ENCODE measurements at places on chromosomes 16 and 17.

- DNase-seq: peak; percentile 36
Measured at GRCh38 chr17:31579265-31579664, 187.8 kb downstream of the RAB11FIP4 start.

GRCh38 chr17:879546-880442, 97.6 kb downstream of the MRM3 start:
- DNase-seq: peak; percentile 69

DNA sequence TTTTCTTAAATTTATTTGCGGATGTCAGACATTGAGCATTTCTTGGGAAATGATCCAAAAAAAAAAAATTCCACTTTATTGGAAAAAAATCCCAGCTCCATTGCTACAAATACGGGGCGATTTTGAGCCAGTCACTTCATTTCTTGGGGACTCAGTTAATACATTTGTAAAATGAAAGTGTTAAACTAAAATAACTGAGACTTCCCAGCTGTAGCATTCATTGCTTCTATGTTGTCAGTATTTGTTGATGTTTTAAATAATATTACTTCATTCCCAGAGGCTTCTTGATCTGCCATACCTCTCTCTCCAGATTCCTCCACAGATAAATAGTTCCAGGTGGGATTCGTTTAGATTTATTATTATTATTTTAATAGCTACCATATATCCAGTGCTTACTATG, 77.1 kb upstream of the HS3ST3A1 start:
- no peak for DNase-seq

DNA sequence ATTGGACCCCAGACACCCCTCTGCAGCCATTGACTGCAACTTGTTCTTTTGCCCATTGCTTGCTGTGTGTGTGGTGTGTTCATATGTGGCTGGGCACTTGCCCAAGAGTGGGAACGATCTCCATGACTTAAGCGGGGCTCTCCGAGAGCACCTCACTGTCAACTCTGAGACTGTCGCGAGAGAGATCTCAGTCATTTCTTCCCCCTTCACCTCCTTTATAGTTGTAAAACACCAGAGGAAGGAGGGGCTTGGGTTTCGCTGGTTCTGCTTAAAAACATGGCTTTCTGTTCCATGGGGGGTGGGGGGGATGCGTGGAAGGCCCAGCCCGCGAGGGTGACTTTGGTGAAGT, 7.4 kb downstream of the PHOSPHO1 start:
- no peak for DNase-seq

- DNase-seq: peak; percentile 40
Measured at GRCh38 chr16:79651363-79651762, 50.8 kb upstream of the MAF start.

DNA sequence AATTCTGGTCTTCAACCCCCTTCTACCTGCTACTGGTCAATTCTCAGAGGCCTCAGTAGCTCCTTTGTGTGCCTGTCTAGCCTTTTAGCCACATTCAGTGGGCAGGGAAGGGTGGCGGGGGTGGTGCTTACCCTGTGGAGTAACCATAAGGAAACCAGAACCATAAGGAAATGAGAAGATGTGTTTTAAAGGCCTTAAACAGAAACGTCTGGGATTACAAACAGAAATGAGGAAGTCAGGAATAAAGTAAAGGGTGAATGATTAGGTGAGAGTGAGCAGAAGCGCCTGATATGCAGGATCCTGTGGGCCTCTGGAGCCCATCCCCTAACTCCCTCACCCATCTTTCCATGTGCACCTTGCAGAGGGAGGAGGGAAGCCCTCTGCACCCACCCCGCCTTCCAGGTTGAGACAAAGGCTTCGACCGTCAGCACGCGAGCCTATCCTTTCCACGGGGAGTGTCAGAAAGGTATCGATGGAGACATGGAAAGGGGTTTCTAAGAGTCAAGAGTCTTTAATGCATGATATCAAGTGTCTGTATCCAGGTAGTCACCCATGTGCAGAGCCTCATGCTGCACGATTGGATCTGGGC, 20.4 kb downstream of the KIAA0513 start:
- DNase-seq: no peak

GRCh38 chr16:30840611-30841010, 53.3 kb downstream of the BCL7C start:
- no peak for DNase-seq

DNA sequence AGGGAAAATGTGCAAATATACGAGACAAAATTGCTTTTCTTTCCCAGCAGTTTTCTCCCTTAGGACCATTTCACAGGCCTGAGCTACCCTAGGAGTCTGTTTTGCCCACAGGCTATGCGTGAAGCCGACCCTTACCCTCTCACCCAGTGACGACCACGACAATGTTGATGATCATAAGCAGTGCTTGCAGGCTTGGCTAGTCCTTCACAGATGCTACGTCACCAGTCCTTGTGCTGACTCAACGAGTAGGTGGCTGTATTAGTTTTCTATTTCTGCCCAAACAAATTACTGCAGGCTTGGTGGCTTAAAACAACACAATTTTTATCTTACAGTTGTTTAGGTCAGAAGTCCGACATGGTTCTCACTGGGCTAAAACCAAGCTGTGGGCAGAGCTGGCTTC, 574.6 kb upstream of the HSBP1 start:
- DNase-seq: no peak

GRCh38 chr16:24151482-24151939, 104.6 kb upstream of the CACNG3 start:
- no peak for DNase-seq

DNA sequence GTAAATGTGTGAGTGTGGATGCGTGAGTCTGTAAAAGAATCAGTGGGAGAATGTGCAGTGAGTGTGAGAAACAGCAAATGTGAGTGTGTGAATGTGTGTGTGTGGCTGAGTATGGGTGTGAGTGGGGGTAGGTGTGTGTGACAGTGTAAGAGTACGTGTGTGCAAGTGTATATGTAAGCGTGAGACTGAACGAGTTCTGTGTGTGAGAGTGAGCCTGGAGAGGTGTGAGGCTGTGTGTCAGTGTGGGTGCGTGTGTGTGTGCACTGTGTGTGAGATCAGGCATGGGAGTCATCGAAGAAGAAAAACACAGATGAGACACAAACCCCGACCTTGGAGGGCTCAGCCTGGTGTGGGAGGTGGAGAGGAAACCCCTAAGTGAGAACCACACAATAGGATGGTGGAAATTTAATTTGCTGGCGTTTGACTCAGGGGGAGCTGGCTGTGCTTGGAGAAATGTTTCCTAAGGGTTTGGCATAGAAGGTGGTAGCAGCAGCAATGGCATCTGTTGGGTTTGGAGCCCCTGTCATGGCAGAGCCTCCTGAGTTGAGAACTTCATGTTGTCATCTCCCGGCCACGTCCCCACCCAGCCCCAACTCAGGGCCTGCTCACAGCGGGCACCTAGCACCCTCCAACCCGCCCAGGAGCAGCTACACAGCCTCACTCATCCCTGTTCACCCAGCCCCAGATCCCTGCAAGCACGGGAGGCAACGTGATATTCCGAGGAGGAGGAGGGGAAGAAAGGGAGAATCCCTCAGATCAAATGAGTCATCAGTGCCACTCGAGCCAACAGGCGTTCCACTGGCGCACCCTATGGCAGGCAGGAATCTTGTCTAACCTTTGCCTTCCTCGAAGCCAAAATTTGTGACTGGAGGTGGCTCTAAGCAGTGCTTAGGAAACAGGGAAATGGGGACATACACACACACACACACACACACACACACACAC, 14.3 kb upstream of the NUBP1 start:
- DNase-seq: peak; percentile 29

DNA sequence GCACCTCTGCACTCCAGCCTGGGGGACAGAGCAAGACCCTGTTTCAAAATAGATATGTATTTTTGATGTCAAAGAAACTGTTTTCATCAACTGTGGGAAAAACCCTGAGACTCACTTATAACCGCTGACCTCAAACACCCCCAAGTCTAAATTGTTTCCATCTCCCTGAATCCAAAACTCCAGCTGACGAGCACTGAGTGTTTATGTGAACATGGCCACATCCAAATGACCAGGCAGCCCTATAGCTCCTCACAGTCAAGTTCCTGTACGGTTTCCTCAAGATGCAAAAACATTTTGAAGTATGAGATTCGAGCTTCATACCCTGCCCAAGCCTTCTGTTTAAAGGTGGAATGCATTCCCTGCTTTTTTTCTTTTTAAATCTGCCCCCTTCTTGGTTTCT, 45.3 kb upstream of the ZCCHC14 start:
- no peak for DNase-seq

DNA sequence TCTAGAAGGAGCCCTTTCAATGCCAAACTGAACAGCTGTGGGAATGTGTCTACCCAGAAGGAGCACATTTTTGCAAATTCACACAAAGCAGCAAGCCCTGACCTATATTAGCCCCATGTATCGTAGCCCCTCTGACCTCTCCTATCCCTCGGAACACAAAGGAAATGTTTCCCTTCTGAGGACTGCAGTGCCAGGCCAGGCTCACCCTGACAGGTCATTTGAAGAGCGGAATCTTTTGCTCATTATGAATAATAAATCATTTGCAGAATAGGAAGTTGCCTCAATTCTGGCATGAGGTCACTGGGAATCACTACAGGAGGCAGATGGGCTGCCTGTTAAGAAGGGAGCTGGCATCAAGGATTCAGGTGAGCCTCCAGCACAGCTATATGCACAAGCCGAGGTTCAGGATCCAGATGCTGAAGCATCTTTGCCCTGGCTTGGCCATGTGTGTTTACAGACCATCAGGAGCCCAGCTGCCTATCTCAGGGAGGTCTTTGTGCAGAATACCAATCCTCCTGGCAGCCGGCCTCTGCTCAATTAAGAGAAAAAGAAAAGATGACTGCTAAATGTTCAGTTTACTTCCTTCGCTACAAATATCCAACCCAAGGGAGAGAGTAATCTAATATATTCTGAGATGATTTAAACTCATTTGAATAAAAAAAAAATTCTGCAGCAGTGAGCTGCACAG, 119.4 kb downstream of the USP31 start:
- no peak for DNase-seq

- DNase-seq: no peak
Measured at GRCh38 chr16:5446623-5447240, 349.1 kb upstream of the EEF2KMT start.

- no peak for DNase-seq
Measured at GRCh38 chr16:47254756-47255155, 111.0 kb upstream of the NETO2 start.

DNA sequence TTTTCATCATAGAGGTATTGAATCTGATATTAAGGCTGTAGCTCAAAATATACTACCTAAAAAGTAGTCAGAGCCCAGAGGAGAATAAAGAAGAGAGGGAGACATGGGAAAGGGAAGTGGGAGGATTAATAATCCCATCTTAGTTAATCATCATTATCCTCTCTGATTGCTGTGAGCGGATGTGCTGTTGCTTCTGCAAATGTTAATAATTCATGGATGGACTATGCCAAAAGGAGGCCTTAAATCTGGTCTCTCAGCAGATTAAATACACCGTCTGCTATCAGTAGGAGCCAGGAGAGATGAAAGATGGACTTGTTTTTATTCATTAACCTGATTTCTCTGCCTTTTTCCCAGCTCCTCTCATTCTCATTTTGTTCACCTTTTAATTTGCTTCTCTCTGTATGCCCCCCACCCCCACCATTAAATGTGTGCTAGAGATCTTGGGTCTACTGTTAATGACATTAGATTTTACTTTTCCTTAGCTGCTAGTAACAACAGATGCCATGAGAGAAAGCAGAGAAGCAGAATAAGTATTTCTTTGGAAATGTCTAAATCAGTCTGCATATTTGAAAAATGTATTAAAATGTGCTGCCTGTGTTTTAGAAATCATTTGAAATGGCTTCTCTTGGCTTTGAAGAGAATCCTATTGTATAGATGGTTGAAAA, 44.2 kb downstream of the NUP93 start:
- no peak for DNase-seq

DNA sequence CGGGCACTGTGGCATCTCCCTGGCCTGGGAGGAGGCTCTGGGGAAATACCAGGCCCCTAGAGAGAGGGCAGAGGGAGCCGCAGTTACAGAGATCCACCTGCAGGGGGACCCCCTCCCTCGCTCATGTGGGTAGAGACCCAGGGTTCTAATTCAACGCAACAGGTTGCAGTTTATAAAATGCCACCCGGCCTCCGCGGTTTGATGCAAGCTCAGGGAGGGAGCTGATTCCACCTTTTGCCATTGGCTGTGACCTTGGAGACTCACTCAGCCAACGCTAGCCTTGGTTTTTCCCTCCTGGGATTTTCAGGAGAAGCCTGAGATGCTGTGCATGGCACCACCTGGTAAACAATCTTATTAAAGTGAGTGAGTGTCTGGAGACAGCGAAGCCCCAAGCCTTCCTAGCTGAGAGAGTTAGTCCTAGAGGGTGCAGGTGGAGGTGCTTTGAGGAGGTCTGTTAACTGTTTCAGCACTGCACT, 12.1 kb downstream of the TTLL6 start:
- peak; percentile 41 for DNase-seq

GRCh38 chr17:74332017-74332650, 6.1 kb downstream of the KIF19 start:
- DNase-seq: no peak

- no peak for DNase-seq
Measured at GRCh38 chr16:89798832-89799370, 17.5 kb downstream of the FANCA start.

DNA sequence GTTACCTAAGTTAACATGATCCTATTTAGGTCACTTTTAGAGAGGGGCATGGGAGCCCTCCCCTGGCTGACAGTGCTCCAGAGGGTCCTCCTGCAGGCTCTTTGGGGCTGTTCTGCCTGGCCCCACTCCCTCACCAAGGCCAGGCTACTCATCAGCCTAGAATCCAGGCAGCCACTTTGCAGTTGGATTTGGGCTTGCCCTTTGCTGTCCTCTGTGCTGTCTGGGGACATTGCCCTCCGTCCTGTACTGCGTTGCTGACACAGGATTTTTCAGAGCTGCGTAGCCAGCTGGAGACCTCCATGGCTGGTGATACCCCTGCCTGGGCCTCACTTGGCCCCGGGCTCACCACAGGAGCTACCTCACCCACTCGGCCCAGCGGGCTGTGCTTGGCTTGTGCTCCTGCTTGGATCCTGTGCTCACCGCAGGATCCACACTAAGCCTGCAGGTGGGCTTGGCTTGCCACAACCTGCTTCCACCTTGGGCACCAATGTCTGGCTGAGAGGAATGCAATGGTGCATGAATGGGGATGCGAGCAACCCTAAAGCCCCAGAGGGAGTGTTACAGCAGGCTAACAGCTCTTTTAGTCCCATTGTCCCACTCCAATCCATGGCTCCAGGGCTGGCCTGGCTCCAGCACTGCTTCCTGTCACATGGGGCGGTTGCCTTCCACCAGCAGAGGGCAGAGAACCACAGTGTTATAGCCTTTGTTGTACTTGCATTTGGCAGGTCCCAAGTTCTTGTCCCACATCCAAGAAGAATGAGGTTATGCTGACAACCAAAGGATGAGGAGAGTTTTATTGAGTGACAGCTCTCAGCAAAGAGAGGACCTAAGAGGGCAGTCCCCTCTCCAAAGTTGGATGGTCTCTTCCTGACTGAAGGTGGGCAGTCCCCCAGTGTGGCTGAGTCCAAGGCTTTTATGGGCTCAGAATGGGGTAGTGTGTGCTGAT, 21.5 kb downstream of the CCL4 start:
- DNase-seq: no peak

DNA sequence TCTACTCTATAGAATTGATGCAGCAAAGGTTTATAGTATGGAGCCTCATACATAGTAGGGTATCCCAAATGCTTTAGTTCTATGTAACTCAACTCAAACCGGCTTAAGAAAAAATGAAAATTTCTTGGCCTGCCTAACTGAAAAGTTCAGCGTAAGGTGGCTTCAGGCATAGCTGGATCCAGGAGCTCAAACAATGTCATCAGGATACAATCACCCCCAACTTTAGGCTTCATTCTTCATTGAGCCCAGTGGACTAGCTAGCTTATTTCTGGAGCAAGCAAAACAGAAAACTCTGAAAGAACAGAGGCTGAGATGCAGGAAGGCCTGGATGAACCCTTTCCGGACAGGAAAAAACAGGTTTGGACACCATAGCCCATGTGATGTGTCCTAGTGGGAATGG, 147.5 kb upstream of the HS3ST4 start:
- DNase-seq: no peak

GRCh38 chr17:49252148-49252695, 21.6 kb upstream of the PHOSPHO1 start:
- DNase-seq: no peak

Measured in fibroblast of skin of right quadriceps (primary cell).